Transverse colon (tissue), 4 donors: ENCODE measurements at places on chromosomes 1 and 21. TPM values are rescaled to one million over a fixed set of nuclear protein-coding genes. Genes with fewer than 3 reads are reported as not detected.
A peak's percentile ranks its signal among the peaks of the same experiment; 100 is the strongest.

GRCh38 chr1:4172644-4173599 is 272.9 kb upstream of the C1orf174 start:
- no peak overlapping the region for H3K4me3 ChIP-seq
- H3K27ac ChIP-seq: no peak overlapping the region
- no peaks in the 10 kb centered on the region for H3K4me1 ChIP-seq
- H3K27me3 ChIP-seq: no peaks in the 10 kb centered on the region
- no peak for DNase-seq
- no peaks in the 10 kb centered on the region for H3K36me3 ChIP-seq

The ADAMTSL4 gene
- total RNA-seq: 26.2 TPM

GRCh38 chr1:31207046-31207445 is 32.6 kb downstream of the NKAIN1 start:
- no peak for DNase-seq
- no peak overlapping the region for H3K4me3 ChIP-seq
- no peaks in the 10 kb centered on the region for H3K36me3 ChIP-seq

DNA sequence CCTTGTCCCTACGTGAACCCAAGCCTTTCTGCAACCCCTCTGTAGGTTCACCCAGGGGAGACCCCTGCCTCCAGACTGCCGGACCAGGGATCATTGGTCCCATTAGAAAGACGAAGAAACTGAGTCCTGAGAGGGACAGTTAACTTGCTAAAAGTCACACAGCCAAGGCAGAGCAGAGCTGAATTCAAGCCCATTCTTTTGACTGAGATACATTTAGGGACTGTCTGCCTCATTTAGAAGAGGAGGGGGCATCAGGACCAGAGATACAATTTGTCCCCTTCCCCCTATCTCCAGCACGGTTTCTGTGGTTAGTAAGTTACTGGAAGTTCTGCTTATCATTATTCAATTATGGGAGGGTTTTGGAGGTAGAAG is 19.1 kb downstream of the KCNQ4 start:
- no peaks in the 10 kb centered on the region for H3K27me3 ChIP-seq
- peaks cover 28% of the 10 kb centered on the region for H3K4me1 ChIP-seq
- peak overlapping the region; percentile 77 for H3K27ac ChIP-seq
- H3K36me3 ChIP-seq: no peaks in the 10 kb centered on the region
- DNase-seq: no peak
- peak overlapping the region; percentile 56 for H3K4me3 ChIP-seq

- H3K27me3 ChIP-seq: no peaks in the 10 kb centered on the region
- H3K4me1 ChIP-seq: no peaks in the 10 kb centered on the region
- H3K27ac ChIP-seq: no peak overlapping the region
- H3K4me3 ChIP-seq: no peak overlapping the region
- H3K36me3 ChIP-seq: peaks cover 53% of the 10 kb centered on the region
Measured at GRCh38 chr1:247146671-247147070, 25.1 kb downstream of the ZNF124 start.

DNA sequence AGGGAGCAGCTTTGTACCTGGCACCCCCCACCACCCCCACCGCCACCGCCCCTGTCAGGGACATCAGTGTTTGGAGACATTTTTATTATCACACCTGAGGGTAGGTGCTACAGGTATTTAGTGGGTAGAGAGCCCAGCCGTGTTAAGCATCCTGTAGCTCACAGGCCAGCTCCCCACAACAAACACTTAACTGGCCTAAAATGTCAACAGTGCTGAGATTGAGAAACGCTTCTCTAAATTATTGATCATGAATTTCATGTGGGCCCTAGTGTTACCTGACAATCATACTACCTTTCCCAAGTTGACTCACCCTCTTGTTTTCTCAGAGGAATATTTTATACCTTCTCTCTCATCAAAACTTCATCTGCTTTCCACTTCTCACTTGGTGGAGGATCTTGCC is 21.4 kb downstream of the ELF3 start:
- peak overlapping the region; percentile 0 for H3K27ac ChIP-seq
- no peaks in the 10 kb centered on the region for H3K27me3 ChIP-seq
- H3K4me1 ChIP-seq: peaks cover 31% of the 10 kb centered on the region
- H3K36me3 ChIP-seq: no peaks in the 10 kb centered on the region
- no peak for DNase-seq
- H3K4me3 ChIP-seq: no peak overlapping the region

DNA sequence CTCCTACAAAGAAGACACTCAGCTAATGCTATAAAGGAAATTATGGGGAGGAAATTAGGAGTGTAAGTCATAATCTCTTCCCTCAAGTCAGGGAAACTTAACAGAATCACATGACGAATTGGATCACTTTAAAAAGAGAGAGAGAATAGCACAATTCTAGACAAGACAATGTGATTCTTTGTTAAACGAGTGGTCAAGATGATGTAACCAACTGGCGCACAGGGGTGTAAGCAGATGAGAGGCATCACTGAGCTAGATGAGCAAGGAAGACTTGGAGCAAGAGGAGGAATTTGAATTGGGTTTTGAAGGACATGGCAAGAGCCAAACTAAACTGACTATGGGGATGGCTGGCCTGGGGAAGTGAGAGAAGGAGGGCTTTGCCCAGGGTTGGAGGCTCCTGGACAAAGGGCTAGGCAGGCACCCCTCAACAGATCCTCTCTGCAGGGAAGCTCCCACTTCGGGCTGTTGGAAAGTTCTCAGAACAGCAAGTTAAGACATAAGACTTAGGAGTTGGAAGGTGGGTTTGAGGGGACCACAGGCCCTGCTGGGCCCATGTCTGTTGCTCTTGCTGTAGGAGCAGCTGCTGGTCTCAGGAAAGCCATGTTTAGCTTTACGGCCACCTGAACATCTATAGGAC is 123.9 kb upstream of the GRIK3 start:
- no peaks in the 10 kb centered on the region for H3K36me3 ChIP-seq
- no peak overlapping the region for H3K27ac ChIP-seq
- no peaks in the 10 kb centered on the region for H3K4me1 ChIP-seq
- H3K27me3 ChIP-seq: no peaks in the 10 kb centered on the region

GRCh38 chr21:41371685-41372030 is 9.8 kb downstream of the MX2 start:
- no peaks in the 10 kb centered on the region for H3K4me1 ChIP-seq
- no peaks in the 10 kb centered on the region for H3K36me3 ChIP-seq
- no peak for DNase-seq
- no peaks in the 10 kb centered on the region for H3K27me3 ChIP-seq
- no peak overlapping the region for H3K4me3 ChIP-seq

DNA sequence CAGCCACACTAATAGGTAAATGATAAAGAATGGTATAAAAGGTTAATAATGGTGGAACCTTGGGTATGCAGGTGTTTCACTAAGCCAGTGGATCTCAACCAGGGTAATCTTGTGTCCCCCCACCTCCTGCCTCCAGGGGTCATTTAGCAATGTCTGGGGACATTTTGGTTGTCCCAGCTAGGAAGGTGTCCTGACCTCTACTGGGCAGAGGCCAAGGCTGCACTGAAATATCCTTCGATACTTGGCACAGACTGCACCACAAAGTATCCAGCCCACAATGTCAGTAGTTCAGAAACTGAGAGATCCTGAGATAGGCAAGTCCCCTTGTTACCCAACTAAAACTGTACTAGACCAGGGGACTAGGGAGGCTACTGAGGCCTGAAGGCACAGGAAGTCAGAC is 113.6 kb upstream of the TIAM1 start:
- DNase-seq: no peak
- no peaks in the 10 kb centered on the region for H3K4me1 ChIP-seq
- no peak overlapping the region for H3K27ac ChIP-seq
- H3K36me3 ChIP-seq: no peaks in the 10 kb centered on the region

The PMF1 gene
- total RNA-seq: 67.3 TPM

GRCh38 chr1:36204347-36204909 is 19.8 kb upstream of the THRAP3 start:
- H3K36me3 ChIP-seq: no peaks in the 10 kb centered on the region
- peak overlapping the region; percentile 36 for H3K27ac ChIP-seq
- peaks cover 2% of the 10 kb centered on the region for H3K4me1 ChIP-seq
- no peaks in the 10 kb centered on the region for H3K27me3 ChIP-seq

The GNAT2 gene
- total RNA-seq: not detected

- H3K4me1 ChIP-seq: no peaks in the 10 kb centered on the region
- H3K36me3 ChIP-seq: no peaks in the 10 kb centered on the region
- H3K27me3 ChIP-seq: peaks cover 48% of the 10 kb centered on the region
- H3K4me3 ChIP-seq: no peak overlapping the region
Measured at GRCh38 chr1:5430136-5430535, 562.1 kb downstream of the NPHP4 start.

The PRRX1 gene
- 2.5 TPM for total RNA-seq

The S100B gene
- total RNA-seq: 14.6 TPM

The LCE1A gene
- not detected for total RNA-seq

DNA sequence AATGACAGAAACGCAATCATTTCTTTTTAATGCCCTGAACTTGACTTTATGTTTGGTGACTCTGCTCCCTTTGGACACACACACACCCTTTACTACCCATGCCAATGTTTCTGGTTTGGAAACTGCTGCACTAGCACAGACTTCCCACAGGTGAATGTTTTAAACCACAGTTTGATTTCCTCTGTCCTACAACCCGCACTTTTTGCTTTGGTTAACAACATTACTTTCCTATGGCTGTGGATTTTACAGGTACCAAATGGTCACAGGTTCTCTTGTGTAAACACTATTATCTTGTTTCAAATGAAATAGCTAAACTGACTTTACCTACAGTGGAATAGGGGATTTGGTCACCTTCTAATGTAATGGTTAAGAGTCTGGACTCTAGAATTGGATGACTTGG is 51.5 kb upstream of the ZNF644 start:
- no peaks in the 10 kb centered on the region for H3K27me3 ChIP-seq
- H3K4me1 ChIP-seq: peaks cover 5% of the 10 kb centered on the region
- no peak overlapping the region for H3K4me3 ChIP-seq
- peak overlapping the region; percentile 57 for H3K27ac ChIP-seq

DNA sequence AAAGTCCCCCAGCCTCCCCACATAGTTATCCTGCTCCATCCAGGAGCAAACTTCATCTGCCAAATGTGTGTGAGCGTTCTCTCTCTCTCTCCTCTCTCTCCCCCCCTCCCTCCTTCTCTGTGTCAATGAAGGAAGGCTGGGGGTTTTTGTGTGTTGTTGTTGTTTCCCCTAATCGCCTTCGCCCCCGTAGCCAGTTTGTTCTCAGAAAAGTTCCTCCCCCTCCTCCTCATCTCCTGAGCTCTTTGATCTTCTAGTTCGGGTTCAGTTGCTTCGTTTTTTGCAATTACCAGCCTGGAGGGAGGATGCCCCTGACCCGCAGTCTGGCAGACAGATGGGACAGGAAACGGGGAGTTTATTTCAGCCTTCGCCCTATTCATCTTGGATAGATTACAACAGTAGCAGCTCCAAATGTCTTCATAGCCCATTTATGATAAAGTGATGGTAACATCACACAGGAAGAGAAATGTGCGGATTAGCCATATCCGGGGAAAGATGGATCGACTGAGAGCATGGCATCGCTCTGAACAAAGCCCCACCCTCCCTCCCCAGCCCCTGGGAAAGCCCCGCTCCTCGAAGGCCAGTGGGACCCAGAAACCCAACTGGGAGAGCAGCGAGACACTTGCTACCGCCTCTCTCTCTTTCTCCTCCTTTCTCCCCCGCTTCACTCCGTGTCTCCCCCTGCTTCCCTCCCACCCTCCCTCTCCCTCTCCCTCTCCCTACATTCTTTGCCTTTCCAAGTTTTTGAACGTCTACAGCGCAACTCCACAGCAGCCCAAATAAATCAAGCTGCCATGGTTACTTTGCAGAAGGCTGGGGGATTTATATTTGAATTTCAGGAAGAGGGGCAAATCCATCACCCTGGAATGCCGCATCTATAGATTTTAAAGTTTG is 139.7 kb upstream of the ARHGEF16 start:
- H3K36me3 ChIP-seq: no peaks in the 10 kb centered on the region
- H3K27me3 ChIP-seq: no peaks in the 10 kb centered on the region

The PROK1 gene
- total RNA-seq: not detected

- no peaks in the 10 kb centered on the region for H3K27me3 ChIP-seq
- no peak overlapping the region for H3K4me3 ChIP-seq
- peaks cover 21% of the 10 kb centered on the region for H3K4me1 ChIP-seq
- H3K27ac ChIP-seq: no peak overlapping the region
- no peaks in the 10 kb centered on the region for H3K36me3 ChIP-seq
- DNase-seq: no peak
Measured at GRCh38 chr1:10525208-10525607, 50.5 kb downstream of the PEX14 start.

DNA sequence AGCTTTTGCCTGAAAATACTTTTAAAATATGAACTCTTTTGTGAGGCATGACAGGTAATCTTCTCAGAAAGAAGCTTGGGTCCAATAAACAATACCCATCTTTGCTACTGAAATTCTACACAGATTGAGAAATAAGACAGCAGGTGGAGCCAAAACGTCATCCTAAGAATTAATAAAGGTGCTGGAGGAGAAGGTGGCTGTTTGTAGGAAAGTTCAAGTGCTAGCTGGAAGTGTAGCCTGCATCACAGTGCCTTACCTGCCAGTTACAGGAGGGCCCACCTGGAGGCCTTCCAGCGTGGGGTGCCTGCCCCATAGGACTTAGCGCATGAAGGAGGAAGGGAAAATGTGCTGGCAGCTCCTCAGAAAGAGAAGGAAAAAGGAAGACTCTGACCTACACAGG is 93.7 kb downstream of the TTC3 start:
- H3K4me3 ChIP-seq: no peak overlapping the region
- no peak overlapping the region for H3K27ac ChIP-seq
- H3K4me1 ChIP-seq: no peaks in the 10 kb centered on the region
- DNase-seq: no peak
- H3K27me3 ChIP-seq: no peaks in the 10 kb centered on the region

DNA sequence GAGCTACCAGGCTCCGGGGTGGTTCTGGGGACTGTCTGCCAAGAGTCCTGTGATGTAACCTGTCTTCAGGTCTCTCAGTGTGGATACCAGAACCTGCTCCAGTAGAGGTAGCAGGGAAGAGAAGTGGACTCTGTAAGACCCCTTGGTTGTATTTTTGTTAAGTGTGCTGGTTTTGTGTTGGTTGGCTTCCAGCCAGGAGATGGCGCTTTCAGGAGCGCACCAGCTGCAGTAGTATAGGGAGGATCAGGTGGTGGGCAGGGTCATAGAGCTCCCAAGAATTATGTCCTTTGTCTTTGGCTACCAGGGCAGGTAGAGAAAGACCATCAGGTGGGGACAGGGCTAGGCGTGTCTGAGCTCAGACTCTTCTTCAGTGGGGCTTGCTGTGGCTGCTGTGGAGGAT is 1147.2 kb upstream of the ADGRL4 start:
- no peak overlapping the region for H3K4me3 ChIP-seq
- no peaks in the 10 kb centered on the region for H3K4me1 ChIP-seq
- DNase-seq: no peak

GRCh38 chr1:224435318-224435763 is 744 bp upstream of the WDR26 start:
- peak overlapping the region; percentile 94 for H3K4me3 ChIP-seq
- DNase-seq: no peak

GRCh38 chr1:205228093-205228521 is 361 bp downstream of the TMCC2 start:
- peak overlapping the region; percentile 19 for H3K4me3 ChIP-seq
- peaks cover 20% of the 10 kb centered on the region for H3K4me1 ChIP-seq
- peak overlapping the region; percentile 26 for H3K27ac ChIP-seq
- DNase-seq: no peak
- no peaks in the 10 kb centered on the region for H3K36me3 ChIP-seq

- H3K27ac ChIP-seq: no peak overlapping the region
- no peak overlapping the region for H3K4me3 ChIP-seq
- no peak for DNase-seq
Measured at GRCh38 chr1:156947127-156947526, 26.7 kb downstream of the LRRC71 start.

The CCDC181 gene
- not detected for total RNA-seq

The VWA5B1 gene
- total RNA-seq: not detected

GRCh38 chr21:24628046-24628445 is 979.2 kb downstream of the MRPL39 start:
- H3K27me3 ChIP-seq: no peaks in the 10 kb centered on the region
- H3K27ac ChIP-seq: no peak overlapping the region
- no peak for DNase-seq
- H3K36me3 ChIP-seq: no peaks in the 10 kb centered on the region
- H3K4me1 ChIP-seq: no peaks in the 10 kb centered on the region
